Osteoblast (primary cell): ENCODE measurements at places on chromosomes 7 and 10.

DNA sequence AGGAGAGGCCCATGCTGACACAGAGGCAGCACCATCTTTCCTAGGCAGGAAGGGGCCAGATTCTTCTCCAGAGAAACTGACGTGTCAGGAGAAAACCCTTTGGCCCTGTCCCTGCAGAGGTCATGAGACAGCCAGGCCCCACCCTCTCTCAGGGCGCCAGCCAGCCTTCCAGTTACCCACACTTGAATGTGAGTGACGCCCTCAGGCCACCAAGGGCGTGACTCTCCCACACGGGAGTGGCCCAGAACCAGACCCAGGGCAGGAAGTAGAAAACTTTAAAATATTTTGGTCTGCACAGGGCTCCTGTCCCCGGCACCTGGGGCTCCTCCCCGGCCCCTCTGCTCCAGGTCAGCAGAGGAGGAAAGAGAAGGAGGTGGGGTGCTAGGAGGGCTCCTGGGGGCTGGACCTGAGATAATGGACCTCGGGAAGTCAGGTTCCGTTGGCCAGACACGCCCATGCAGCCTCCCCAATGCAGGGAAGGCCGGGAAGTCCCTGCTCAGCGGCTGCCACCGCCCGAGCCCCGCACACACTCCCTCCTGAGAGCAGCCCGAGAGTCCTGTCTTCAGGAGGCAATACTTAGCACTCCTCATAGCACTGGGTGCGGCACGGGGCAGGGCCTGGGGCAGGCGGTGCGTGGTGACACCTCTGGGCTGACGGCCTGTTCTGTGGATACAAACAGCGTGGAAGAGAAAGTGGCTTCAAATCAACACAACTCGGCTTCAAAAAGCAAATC is 67.0 kb upstream of the CFAP46 start:
- no peak for DNase-seq

- DNase-seq = no peak
Observed at GRCh38 chr10:92753865-92754264, 64.1 kb downstream of the HHEX start.

DNA sequence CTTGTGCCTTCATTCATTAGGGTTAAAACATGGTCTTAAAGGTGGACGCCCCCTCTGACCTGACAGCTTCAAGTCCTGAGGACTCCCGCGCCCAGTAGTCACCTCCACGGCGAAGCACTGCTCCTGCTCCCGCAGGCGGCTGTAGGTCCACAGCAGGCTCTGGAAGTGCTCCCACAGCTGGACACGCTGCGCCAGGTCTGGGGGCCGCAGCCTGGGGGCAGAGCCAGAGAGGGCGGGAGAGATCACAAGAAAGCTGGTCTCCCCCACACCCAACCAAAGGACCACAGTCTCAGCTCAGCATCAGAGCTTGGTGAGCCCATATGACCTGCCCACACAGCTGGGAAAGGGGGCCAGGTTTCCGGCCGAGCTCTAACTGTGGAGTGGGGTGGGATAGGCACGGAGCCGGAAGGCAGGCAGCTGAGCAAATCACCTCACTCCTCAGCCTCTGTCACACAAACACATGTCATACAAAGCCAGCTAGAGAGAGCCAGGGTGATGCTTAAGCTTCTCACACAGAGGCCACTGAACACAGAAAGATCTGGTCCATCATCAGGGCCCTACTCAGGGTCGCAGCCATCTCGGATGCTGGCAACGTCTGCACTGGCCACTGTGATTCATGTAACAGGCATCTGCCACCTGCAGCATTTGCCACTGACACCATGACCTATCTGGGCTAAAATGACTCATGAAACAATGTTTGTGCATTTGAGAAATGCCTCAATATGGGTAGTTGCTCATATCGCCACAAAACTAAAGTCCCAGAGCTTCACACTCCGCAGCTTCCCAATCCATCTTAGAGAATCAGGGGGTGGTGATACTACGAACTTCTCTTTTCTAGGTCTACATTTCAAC is 12.6 kb downstream of the HPS1 start:
- DNase-seq = peak; percentile 50

DNA sequence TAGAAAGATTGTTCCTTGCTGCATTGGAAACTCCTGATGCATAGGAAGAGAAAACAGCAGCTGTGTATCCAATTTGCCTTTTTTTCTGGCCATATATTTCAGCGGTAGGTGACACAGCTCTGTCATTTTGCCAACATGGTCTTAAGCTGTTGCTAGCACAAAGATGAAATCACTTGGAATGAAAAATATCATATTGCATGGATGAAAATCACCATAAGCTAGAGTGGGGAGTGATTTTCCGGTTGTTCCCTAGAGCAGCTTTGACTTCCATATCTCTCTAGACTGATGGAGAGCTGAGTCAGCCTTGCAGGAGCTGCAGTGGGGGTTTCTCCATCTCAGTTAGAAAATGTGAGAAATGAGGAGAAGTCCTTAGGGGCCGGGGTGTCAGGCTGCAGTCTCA is 38.3 kb upstream of the BTBD16 start:
- DNase-seq = peak; percentile 89

GRCh38 chr10:132397671-132398565 is 918 bp downstream of the PWWP2B start:
- DNase-seq = peak; percentile 99

GRCh38 chr7:2359610-2360009 is 5.0 kb downstream of the EIF3B start:
- no peak for DNase-seq

GRCh38 chr10:104072786-104073185 is 12.9 kb downstream of the COL17A1 start:
- DNase-seq = no peak

DNA sequence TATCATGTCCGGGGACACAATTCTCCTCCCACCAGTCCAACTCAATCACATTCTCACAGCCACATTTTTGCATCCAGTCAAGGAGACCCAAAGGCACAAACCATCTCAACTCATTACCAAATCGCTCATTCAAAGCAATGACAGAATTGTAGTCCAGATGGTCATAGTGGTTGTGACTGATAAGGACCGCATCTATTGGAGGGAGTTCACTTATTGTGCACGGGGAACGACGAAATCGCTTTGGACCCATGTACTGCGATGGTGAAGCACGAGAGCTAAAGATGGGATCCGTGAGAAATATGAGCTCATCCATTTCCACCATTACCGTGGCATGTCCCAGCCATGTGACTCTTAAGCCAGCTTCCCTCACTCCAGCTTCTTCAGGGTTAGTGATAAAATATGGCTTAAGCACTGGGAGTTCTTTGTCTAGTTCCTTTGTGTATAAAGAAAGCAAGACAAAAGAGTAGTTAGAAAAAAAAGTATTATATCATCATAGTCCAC is 29.1 kb downstream of the NAPEPLD start:
- no peak for DNase-seq

GRCh38 chr7:129535896-129536295 is 33.6 kb downstream of the SMKR1 start:
- DNase-seq = no peak

- peak; percentile 93 for DNase-seq
Observed at GRCh38 chr7:113086431-113086888, at the start of gene GPR85. TSS of gene GPR85 (minus strand) at chr7:113086827. CDS start at chr7:113084721, 2,106 bp downstream.

GRCh38 chr10:33746836-33747268 is 412.4 kb upstream of the NRP1 start:
- DNase-seq = no peak

- no peak for DNase-seq
Observed at GRCh38 chr7:44461387-44461786, 29.1 kb downstream of the NUDCD3 start.

- DNase-seq = no peak
Observed at GRCh38 chr7:120760050-120760449, 97.9 kb downstream of the TSPAN12 start.

DNA sequence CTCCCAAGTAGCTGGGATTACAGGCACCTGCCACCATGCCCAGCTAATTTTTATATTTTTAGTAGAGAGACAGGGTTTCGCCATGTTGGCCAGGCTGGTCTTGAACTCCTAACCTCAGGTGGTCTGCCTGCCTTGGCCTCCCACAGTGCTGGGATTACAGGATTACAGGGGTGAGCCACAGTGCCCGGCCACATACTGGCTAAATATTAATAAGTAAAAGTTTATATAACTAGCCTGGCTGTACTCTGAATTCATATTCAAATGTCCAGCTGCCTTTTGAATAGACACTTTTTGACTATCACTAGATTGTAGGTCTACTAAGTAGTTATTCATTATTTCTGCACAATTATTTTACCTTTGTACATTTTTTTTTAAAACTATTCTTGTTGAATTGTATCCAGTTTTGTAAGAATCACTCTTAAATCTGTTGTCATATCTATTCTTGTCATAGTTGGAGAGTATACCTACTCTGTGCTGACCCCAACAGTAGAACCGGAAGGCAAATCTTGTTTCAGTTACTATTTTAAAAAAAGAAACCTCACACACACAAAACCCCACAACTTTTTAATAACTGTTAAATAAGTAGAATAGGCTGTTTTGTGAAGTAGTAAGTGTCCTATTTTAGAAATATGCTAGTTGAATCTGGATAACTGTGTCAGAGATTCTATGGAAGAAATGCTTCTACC is 29.6 kb downstream of the MINPP1 start:
- DNase-seq = no peak

GRCh38 chr7:121278120-121279021 is 50.4 kb upstream of the WNT16 start:
- DNase-seq = peak; percentile 80

GRCh38 chr10:127932521-127933270 is 25.8 kb downstream of the PTPRE start:
- no peak for DNase-seq

DNA sequence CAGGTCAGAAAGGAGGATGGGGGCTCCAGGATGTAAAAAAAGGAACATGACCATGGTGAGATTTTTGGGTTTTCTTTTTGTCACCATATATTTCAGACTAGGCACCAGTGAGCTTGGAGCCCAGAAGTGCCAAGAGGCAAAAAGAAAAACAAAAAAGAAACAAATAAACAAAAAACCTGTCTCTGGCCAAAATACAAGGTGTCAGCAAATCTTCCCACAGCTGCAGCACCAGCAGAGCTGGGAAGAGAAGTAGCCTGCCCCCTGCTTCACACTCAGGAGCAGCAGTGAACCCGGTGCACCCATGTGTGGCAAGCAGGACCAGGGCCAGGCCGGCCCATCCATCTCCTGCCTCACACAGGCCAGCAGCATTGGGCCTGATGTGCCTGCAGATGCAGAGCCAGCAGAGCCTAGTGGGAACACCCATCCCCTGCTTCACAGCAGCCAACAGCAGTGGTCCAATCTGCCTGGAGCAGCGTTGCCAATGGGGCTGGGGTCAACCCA is 34.7 kb upstream of the C10orf71 start:
- no peak for DNase-seq

- peak; percentile 93 for DNase-seq
Observed at GRCh38 chr10:137606-138005, 2.4 kb downstream of the ZMYND11 start.

DNA sequence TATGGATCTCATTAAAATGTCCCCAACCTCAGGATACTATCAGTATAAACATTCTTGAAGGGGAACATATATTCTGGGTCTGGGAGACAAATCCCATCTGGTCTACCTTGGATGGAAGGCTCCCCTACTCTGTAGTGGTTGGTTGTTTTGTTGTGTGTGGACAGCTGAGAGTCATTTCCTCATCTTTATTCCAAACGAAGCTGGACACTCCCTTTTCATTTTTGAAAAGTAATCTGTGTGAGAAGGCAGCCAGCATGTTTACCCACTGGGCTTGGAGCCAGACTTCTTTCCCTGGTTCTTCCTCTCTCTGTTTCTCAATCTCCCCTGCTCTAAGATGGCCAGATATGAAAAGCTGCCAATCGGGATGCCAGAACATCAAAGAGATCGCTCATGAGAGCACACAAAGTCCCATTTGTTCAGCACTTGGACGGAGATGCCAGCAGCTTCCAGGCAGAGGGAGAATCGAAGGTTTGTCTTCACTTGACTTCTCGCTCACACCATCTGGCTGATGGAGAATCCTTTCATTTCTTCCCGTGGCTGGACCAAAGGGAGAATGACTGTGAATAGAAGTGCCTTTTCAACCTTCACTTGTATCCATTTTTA is 108.1 kb upstream of the AGR3 start:
- DNase-seq = peak; percentile 49

GRCh38 chr10:85448716-85449115 is 917.9 kb downstream of the GRID1 start:
- peak; percentile 32 for DNase-seq

GRCh38 chr10:117543225-117544003 is 868 bp downstream of the EMX2 start:
- peak; percentile 69 for DNase-seq

- DNase-seq = no peak
Observed at GRCh38 chr7:131652934-131653333, 96.5 kb upstream of the PODXL start.

- no peak for DNase-seq
Observed at GRCh38 chr7:121796936-121797656, 75.9 kb upstream of the PTPRZ1 start.

- peak; percentile 92 for DNase-seq
Observed at GRCh38 chr7:2247141-2247995, 5.3 kb downstream of the NUDT1 start.

GRCh38 chr10:93333278-93333978 is 148.7 kb downstream of the MYOF start:
- no peak for DNase-seq

- DNase-seq = no peak
Observed at GRCh38 chr10:86027346-86027745, 339.2 kb downstream of the GRID1 start.

DNA sequence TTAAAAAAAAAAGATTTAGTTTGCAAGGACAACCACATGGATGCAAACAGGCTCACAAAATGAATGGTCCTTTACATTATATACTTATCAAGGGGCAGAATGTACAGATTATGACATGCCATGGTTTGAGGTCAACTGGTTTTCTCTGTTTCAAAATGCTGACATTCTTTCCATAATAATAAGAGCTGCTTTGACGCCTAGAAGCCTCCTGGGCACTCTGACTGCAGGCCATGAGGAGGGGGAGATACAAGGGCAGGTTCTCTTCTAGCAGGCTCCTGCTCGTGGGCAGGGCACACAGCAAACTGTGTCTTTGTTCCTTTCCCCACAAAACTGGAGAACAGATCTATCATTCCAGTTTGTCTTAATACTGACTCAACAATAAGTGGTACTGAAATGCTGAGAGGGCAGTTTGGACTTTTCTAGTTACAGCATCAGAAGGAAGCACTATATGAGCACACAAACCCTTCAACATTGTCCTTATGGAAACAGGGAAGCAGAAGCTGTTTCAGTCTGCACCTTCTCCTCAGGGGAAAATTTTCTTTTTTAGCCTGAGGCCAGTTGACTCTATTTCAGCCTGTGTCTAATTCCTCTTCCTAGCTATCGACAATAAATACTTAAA is 314.9 kb upstream of the AOAH start:
- peak; percentile 18 for DNase-seq

DNA sequence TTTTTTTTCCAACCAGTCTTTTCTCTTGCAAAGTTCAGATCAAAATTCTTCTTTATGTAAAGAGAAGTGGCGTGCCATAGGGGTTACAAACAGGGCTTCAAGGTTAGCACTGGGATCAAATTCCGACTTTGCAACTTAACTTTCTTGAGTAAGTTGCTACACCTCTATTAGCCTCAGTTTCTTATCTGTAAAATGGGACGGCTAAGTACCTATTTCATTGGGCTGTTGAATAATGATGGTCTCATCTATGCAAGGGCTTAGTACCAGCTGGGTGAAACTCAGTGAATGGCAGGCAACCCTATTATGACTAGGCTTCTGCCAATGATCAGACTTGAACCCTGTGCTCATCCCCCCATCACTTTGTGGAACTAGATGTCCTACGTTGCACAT is 33.9 kb downstream of the ITPRIP start:
- DNase-seq = no peak

GRCh38 chr10:101631821-101632475 is 43.8 kb downstream of the DPCD start:
- DNase-seq = no peak
